ENCODE measurements at places on chromosomes 4 and X. TPM values are rescaled to one million over a fixed set of nuclear protein-coding genes. Genes with fewer than 3 reads are reported as not detected.

The MAOB gene
- total RNA-seq: 1.6 TPM

The APBB2 gene
- 78.5 TPM for total RNA-seq

The ESX1 gene
- total RNA-seq: not detected

The SLC6A8 gene
- total RNA-seq: 11.4 TPM

The DCAF12L2 gene
- total RNA-seq: 9.0 TPM

The USP51 gene
- 6.9 TPM for total RNA-seq

The ARHGAP24 gene
- 2.2 TPM for total RNA-seq

The LRAT gene
- 0.78 TPM for total RNA-seq

The SORBS2 gene
- 66.8 TPM for total RNA-seq

The CTAG1B gene
- not detected for total RNA-seq

The RPL9 gene
- total RNA-seq: 3,277 TPM

The FRG2 gene
- total RNA-seq: not detected

The HDX gene
- total RNA-seq: 17.8 TPM

The ATP2B3 gene
- total RNA-seq: 7.2 TPM

The SORCS2 gene
- 4.1 TPM for total RNA-seq

The CHM gene
- 42.1 TPM for total RNA-seq

The MTNR1A gene
- 0.94 TPM for total RNA-seq

The ACE2 gene
- not detected for total RNA-seq

The SUV39H1 gene
- 2.8 TPM for total RNA-seq
